CD8-positive, alpha-beta T cell (primary cell): ENCODE measurements at places on chromosomes 1 and 21.

DNA sequence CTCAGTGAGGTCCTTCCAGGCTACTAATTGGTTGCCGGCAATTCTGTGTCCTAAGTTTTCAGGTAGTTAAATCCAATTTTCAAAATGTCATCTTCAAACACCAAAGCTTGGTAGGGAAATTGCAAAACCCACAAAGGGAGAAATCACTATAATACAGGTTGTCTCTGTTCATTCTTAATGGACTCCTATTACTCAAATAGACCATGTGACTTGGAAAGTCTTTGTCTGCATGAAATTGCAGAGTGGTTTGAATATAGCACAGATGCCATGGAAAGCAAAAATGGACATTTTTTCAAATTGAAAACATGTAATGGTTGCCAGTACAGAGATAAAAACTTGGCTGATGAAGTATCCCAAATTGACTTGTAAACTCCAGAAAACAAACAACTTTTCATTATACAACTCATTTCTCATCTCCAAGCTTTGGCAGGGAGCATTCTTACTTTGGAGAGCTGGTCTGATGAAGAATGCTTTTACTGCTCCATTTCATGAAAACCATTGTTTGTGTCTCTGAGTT lies 169.5 kb upstream of the PKN2 start:
- DNase-seq: no peak

DNA sequence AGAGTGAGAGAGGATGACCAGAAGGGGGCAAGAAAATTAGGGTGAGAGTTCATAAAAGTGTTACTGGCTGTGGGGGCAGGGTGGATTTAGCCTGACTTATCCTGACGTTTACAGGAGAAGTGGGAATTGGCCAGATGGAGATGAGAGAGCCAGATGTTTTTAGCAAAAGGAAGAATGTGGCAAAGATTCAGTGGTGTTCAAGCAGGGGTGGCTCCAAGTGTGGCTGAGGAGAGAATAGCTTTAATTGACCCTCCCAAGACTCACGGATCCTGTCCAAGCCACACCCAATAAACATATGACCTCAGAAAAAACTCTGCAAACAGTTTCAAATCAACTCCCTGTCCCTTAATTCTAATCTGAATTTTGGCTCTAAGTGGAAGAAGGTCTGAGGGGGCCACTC lies 35.2 kb upstream of the EDEM3 start:
- DNase-seq: no peak

- no peak for DNase-seq
Observed at GRCh38 chr1:29729281-29729680, 493.0 kb downstream of the PTPRU start.

- DNase-seq: peak; percentile 11
Observed at GRCh38 chr1:200154069-200154767, 126.7 kb downstream of the NR5A2 start.

DNA sequence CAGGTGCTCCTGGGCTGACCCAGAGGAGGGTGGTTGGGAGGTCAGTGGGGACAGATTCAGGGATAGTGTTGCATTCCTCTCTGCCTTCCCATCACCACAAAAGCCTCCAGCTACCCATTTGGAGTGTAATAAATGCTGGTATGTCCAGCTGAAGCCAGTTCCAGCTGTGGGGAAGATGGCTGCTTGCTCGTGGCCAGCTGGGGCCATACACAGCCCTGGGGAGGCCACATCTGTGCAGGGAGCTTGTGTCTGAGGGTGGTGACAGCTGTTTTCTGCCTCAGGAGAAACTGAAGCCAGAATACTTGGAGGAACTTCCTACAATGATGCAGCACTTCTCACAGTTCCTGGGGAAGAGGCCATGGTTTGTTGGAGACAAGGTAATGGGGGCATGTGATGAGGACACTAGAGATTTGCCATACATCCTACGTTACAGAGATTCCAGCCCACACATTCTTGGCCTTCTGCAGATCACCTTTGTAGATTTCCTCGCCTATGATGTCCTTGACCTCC lies 2.7 kb downstream of the GSTM4 start:
- DNase-seq: no peak
